ENCODE measurements at places on chromosomes 6 and 20. TPM values are rescaled to one million over a fixed set of nuclear protein-coding genes. Genes with fewer than 3 reads are reported as not detected.

- no peak for DNase-seq
Measured at GRCh38 chr6:119137194-119138072, 59.0 kb upstream of the FAM184A start.

DNA sequence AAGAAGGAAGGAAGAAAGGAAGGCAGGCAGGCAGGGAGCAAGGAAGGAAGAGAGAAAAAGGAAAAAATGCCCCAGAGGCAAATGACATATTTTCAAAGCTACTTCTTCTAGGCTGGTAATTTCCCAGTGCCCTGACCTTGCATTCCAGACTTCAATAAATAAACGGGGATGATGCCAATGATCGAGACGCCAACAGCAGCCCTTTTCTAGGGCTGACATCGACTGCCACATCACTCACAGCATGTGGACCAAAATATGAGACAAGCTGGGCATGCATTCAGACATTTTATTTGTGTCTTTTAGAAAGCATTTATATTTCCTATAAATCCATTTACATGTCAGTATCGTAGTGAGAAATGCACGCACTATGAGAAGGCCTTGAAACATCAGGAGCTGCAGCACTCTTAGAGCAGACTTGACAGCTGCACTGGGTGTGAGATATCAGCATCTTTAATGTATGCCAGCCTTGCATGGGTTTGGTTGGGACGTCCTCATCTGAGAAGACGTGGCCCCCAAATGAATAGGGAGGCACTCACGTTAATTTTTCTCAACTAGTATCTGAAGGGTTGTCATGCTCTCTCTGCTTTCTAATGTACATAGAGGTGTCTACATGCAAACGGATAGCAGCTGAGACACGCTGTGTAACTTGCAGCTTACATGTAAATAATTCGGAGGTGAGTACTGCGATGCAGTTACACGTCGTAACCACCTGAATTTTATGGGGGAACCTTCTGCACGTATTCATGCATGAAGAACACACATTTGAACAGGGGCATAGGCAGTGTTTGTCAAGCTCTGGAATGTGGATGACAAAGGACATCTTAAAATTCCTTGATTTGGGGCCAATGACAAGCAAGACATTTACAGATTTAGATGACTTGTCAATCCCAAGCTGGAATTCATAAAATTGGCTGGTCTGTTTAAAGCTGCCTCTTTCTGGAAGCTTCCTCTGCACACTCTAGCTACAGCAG is 149.1 kb upstream of the AGPAT4 start:
- no peak for DNase-seq

- peak; percentile 51 for DNase-seq
Measured at GRCh38 chr20:50980851-50981713, 22.5 kb downstream of the MOCS3 start.

- DNase-seq = no peak
Measured at GRCh38 chr6:147001621-147002020, 202.6 kb upstream of the STXBP5 start.

GRCh38 chr6:138234363-138234762 is 16.1 kb upstream of the PBOV1 start:
- no peak for DNase-seq

GRCh38 chr20:22572491-22572890 is 11.9 kb downstream of the FOXA2 start:
- DNase-seq = no peak

GRCh38 chr20:38125157-38126056 is 39.7 kb downstream of the TGM2 start:
- peak; percentile 69 for DNase-seq

DNA sequence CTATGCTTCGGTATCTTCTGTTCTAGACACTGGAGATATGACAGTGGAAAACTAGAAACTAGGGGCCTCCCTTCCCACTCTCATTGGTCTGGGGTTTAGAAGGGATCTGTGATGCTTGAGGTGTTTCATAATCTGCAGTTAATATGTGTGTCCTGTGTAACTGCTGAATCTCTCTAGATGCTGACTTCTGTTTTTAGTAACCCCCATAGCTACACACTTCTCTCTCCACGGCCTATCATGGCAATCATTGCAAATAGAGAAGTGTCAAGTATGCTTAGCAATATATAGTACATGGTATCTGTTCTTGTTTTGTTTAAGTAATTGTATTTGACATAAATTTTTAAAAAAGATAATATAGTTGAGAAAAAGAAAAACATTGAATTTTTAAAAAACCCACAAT is 394.6 kb upstream of the MMS22L start:
- no peak for DNase-seq

GRCh38 chr6:32905078-32905477 is 35.8 kb downstream of the HLA-DMB start:
- no peak for DNase-seq

DNA sequence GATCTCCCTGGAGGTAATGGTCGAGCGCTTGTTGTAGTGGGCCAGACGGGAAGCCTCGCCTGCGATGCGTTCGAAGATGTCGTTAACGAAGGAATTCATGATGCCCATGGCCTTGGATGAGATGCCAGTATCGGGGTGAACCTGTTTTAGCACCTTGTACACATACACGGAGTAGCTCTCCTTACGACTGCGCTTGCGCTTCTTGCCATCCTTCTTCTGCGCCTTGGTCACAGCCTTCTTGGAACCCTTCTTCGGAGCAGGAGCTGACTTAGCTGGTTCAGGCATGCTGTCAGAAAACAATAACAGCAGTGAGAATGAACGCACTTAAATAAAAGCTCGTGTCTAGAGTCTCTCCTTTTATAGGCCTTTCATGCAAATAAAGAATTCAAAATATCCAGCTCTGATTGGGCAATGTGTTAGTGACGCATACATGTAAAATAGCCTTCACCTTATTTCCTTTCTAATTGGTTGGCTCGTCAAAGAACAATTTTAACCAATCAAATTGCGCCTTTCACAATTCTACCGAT is 129.2 kb downstream of the HFE start:
- DNase-seq = peak; percentile 99

DNA sequence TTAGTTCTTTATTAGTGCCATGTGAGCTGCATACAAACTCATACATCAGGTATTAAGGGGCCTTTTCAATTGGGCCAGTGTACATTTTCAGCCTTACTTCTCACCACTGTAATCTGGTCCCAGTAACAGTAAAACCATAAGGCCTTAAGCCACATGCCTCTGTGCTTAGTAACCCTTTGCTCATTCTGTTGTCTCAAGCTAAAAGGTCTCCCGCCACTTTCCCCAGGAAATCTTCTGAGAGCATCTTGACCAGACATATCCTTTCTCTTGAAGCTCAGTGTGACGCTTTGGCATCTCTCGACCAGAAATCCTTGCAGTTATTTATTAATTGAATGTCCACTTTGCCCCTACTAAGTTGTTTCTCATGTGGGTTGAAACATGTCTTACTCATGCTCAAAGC is 68.0 kb downstream of the CYP39A1 start:
- DNase-seq = no peak

- DNase-seq = no peak
Measured at GRCh38 chr20:34871320-34871926, 1.2 kb downstream of the GGT7 start.

GRCh38 chr20:62617711-62618483 is 24.4 kb upstream of the SLCO4A1 start:
- DNase-seq = no peak

DNA sequence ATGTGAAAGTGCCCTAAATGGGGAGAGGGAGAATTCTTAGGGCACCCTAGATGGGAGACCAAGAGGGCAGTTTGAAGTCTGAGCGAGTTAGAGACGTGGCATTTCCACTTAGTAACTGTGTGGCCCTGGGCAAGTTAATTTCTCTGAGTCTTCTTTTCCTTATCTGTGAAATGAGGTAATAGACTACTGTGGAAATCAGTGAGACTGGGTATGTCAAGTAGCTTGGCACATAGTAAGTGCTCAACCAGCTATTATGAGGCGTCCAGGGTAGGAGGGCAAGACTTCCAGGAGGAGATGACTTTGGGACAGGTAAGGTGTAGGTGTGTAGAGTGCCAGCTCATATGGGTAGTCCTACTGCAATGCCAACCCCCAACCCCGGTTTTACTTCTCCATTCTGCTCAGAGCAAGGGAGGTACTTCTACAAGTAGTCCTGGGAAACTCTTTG is 770 bp downstream of the KIF3B start:
- DNase-seq = no peak

DNA sequence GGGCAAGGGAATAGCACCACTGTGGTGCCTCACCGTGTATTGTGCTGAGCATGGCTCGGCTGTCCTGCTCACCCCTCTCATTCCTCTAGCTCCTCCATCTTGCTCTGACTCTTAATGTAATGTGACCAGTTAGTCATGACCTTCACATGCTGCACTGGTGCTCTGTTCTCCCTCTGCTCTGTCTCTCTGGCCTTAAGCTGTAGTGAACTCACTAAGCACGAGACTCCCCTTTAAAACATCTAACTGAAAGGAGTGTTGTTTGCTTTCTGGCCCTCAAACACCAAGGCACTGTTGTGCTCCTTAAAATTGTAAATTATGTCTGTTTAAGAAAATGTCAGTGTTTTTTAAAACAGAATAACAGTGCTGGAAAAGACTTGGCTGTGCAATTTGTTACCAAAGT is 140.4 kb downstream of the HDGFL1 start:
- DNase-seq = no peak

DNA sequence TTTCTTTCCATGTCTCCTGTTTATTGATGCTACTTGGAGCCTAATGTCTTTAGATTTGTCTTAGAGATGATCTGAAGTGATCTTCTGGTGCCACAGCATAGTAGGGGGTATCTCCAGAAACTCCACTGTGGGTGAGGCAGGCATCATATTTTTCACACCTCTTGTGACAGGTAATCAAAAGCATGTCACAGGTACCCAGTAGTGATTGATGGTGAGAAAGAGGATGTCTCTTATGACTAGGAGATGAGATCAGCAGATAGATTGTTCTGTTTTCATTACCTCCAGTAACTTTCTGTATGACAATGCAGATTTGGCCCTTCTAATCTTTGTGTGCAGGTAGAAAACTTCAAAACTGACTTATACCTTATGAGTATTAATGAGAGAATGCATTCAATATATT is 13.5 kb downstream of the NCOA7 start:
- no peak for DNase-seq

- no peak for DNase-seq
Measured at GRCh38 chr6:71204741-71205140, 83.9 kb upstream of the OGFRL1 start.

- peak; percentile 26 for DNase-seq
Measured at GRCh38 chr20:46512943-46513844, at the start of gene ZNF334. Gene ZNF334, minus strand, starts transcription at chr20:46513559. Its CDS starts 1,457 bp downstream, at chr20:46512102.

- DNase-seq = no peak
Measured at GRCh38 chr6:3294396-3294795, 35.6 kb downstream of the PSMG4 start.

GRCh38 chr6:108169464-108170331 is 3.9 kb downstream of the NR2E1 start:
- no peak for DNase-seq

- no peak for DNase-seq
Measured at GRCh38 chr6:169172946-169173345, 80.7 kb downstream of the THBS2 start.

DNA sequence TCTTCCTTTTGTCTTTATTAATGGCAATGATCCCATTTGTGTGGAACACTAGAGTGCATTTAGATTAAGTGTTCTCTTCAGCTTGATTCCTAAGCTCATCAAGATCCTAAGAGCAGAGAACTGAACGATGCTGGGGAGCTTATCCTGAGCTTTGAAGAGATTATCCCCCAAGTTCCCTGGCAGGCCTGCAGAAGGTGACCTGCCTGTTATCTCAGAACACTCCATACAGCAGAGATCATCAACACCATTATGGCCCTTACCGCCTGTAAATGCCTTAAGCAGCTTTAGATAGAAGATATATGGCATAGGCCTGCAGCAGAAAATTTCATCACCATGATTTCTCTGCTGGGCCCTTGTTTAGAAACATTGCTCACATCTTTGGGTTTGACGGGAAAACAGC is 779.9 kb upstream of the MAP3K7 start:
- no peak for DNase-seq

GRCh38 chr6:15399641-15400470 is 154.0 kb downstream of the JARID2 start:
- peak; percentile 82 for DNase-seq

DNA sequence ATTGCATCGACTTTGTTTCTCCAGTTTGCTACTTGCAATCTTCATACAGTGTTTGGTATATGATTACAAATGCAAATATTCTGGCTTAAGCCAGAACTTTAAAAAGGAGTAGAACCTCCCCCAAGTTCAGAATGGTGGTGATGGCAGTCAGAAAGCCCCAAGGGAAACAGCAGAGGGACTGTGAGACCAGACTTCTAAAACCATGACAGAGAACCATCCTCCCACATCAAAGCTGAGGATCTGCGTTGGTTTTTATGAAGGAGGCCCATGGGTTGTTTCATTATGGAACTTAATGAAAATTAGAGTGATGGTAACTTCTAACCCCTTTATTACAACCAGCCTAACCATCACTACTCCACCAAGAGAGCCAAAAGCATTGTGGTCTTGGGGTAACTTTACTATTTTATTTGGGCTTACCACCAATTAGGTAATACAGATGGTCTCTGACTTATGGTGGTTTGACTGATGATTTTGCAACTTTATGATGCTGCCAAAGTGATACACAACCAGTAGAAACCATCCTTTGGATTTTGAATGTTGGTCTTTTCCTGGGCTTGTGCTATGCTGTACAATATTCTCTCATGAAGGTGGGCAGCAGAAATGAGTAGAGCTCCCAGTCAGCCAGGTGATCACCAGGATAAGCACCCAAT is 10.9 kb upstream of the MRS2 start:
- DNase-seq = no peak

DNA sequence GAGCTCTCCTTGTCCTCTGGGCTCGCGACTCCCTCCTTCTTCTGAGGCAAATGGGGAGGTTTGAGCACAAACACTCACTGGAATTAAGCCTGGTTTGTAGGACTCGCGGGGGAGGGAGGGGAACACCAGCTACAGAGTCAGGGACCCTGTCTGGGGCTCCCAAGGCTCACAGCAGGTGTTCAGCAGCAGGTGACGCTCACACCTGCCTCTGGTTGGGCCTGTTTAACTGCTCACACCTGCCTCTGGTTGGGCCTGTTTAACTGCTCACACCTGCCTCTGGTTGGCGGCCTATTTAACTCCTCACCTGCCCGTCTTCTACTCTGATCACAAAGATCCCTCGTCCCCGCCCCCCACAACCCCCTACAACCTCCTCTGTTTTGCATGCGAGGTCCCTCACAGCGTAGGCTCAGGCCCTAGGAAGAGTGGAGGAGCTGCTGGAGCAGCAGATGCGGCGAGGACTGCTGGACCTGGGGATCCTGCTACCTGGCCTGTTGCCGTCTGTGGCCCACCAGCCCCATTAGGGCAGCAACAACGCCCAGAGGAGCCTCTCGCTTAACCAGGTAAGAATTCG is 181.9 kb downstream of the ERMARD start:
- no peak for DNase-seq

The XRN2 gene
- total RNA-seq = 70.2 TPM

The MYL9 gene
- 42.6 TPM for total RNA-seq

The ADNP gene
- 92.2 TPM for total RNA-seq

The KHDC1L gene
- total RNA-seq = not detected

The SLC35D3 gene
- 0.16 TPM for total RNA-seq

The JPH2 gene
- total RNA-seq = 40.5 TPM

The EPPIN gene
- not detected for total RNA-seq

The MOG gene
- total RNA-seq = not detected

The PRPH2 gene
- total RNA-seq = 5.1 TPM

The CBLN4 gene
- total RNA-seq = 11.7 TPM

The UNC93A gene
- total RNA-seq = not detected

The THBS2 gene
- 140 TPM for total RNA-seq

All from urinary bladder (tissue), 4 donors.